ENCODE measurements at places on chromosomes 4 and X.

- DNase-seq: no peak
Measured at GRCh38 chr4:80058740-80059139, 14.3 kb downstream of the ANTXR2 start.

DNA sequence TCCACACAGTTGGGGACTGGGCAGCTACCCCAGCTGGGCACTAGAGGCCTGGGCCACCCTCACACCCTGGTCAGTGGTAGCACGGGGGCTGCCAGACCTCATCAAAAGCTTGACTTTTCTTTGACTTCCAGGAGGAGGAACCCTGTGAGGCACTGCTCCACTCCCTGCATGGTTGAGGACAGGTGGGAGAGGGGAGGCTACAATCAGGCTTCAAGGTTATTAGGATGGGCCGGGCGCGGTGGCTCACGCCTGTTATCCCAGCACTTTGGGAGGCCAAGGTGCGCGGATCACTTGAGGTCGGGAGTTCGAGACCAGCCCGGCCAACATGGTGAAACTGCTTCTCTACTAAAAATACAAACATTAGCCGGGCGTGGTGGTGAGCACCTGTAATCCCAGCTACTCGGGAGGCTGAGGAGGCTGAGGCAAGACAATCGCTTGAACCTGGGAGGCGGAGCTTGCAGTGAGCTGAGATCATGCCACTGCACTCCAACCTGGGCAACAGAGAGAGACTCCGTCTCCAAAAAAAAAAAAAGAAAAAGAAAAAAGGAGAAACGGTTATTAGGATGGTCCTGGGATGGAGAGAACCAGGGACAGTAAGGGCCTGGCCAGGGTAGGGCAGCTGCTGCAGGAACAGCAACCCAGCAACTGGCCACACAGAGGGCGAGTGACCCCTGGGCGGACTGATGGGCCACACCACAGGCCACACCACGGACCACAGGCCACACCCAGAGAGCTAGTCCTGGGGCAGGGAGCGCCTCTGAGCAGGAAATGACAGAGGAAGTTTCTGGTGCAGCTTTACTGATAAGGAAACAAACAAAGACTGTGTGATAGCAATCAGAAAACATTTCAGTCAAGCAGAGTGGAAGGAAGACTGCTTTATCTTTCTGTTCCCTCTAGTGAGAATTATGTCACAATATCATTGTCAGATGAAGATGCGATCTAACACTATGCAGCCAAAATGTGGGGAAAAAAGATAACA is 20.5 kb upstream of the OPN1LW start:
- DNase-seq: no peak

DNA sequence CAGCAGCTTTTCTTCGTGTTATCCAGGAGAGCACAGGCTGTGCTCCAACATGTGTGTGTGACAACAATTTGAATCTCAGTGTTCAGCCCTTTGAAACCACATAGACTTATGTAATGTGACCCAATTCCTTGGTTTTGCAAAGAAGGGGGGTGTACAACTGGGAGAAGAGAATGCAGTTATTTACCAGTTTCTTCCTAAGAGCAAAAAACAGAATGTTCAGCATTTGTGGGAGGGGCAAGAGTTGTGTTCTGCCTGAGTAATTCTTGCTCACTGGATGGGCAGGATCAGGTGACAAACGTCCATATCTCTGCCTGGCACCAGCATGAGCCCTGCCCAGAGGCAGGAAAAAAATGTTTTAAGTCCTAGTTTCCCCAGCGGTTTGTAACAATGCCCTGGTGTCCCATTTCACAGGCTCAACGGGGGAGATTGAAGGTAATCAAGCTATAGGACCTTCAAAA is 72.0 kb downstream of the PRPS1 start:
- DNase-seq: no peak

DNA sequence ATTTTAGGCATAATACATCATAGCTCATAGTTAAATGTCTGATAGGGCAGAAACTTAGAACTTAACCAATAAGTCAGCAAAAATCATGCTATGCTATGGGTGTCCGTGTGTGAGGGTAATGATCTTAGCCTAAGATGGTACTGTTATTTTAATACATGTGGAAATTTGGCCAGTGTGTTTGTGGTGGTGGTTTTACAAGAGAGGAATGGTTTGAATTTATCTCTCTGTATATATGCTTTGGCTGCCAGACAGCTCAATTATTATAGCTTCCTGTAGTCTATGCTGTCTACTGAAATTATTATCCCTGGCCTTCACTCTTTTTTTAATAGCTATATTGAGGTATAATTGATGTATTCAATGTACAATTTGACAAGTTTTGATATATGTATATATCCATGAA is 21.3 kb downstream of the ZNF330 start:
- DNase-seq: no peak

DNA sequence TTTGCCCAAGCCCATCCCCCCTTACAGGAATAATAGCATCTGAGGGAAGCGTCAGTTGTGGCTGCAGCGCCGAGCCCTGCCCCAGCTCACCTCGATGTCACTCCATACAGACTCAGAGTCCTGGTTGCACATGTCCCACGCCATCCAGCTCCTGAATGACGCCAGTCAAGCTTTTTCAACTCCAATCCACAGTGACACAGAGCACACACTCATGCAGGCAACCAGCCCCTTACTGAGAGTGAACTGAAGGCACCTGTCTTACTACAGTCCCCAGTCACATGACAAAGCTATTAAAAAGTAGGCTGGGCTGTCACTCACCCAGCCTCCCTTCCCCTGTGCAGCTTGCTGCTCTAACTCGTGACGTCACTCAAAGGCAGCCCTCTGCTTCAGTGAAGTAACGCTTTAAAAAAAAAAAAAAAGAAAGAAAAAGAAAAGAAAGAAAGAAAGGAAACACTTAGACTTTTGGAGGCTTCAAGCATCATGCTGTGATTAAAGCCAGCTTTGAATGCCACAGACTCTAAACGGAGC is at the start of gene PPARGC1A:
PPARGC1A (minus strand) TSS at position 234 of the 528 bp plus-strand sequence; CDS start at position 144, 90 bp downstream.
- no peak for DNase-seq

DNA sequence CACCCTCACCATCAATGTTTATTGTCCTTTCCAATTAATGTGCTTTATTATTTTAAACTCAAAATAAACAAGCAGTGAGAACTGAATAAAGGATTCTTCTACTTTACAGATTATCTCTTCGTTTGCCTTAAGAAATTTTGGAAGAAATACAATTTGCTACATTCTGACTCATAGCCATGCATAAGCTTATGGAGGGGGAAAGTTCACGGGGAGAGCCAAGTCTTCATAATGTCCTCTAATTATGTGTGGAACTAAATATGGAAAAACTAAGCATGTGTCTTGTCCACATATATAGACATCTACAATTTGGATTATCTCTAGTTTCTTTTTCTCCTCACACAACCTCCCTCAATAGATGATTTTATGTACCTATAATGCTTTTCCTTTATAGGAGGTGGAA is 17.5 kb downstream of the CXCL13 start:
- DNase-seq: no peak
